PC-3 (cell line): ENCODE measurements at places on chromosomes 1 and 21.

- no peak for DNase-seq
Observed at GRCh38 chr1:77562596-77563150, 119.8 kb downstream of the ZZZ3 start.

DNA sequence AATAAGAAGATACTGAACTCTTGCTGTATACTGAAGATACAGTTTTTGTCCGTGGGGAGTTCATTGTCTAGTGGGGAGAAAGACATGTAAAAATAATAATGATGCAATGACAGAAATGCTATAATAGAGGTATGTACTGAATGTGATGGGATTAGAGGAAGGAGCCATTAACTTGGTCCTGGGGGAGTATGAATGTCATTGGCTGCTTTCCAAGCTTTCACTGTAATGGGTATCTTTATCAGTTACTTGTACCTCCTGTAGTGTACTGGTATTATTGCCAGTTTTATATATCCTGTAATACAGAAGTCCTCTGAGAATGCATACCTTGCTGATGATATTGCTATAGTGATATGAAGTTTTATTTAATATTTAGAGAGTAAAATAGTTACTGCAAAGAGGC is 7.4 kb downstream of the BTBD8 start:
- no peak for DNase-seq

- no peak for DNase-seq
Observed at GRCh38 chr1:11531943-11532342, 53.0 kb downstream of the DISP3 start.

GRCh38 chr1:12472798-12473551 is 145.0 kb downstream of the DHRS3 start:
- DNase-seq, result no peak

GRCh38 chr1:109148987-109149561 is 35.2 kb downstream of the ELAPOR1 start:
- no peak for DNase-seq

GRCh38 chr1:207004931-207005830 is 27.4 kb downstream of the C1orf116 start:
- peak; percentile 97 for DNase-seq

- DNase-seq, result no peak
Observed at GRCh38 chr1:162151900-162152829, 82.7 kb downstream of the NOS1AP start.

DNA sequence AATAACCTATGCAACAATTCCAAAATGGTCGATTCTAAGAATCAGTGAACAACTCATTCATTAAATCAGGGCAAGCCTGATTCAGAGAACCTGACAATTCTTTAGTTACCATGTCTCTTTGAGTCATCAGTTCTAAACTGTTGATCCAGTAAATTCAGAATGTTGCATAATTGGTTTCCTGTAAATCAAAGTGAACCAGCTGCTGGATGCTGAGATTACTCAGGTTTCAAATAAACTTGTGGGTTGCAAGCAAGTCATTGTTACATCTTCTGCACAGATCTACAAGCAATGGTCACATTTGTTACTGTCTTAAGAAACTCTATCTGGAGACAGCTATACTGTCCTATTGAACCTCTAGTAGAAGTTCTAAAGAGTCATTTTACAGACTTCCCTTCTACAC is 16.5 kb downstream of the PLA2G2D start:
- peak; percentile 90 for DNase-seq

GRCh38 chr1:234649432-234650081 is 39.6 kb upstream of the IRF2BP2 start:
- no peak for DNase-seq

- no peak for DNase-seq
Observed at GRCh38 chr1:6465461-6466005, 440 bp downstream of the TNFRSF25 start.

GRCh38 chr1:204171751-204172178 is 5.6 kb upstream of the REN start:
- DNase-seq, result peak; percentile 100

DNA sequence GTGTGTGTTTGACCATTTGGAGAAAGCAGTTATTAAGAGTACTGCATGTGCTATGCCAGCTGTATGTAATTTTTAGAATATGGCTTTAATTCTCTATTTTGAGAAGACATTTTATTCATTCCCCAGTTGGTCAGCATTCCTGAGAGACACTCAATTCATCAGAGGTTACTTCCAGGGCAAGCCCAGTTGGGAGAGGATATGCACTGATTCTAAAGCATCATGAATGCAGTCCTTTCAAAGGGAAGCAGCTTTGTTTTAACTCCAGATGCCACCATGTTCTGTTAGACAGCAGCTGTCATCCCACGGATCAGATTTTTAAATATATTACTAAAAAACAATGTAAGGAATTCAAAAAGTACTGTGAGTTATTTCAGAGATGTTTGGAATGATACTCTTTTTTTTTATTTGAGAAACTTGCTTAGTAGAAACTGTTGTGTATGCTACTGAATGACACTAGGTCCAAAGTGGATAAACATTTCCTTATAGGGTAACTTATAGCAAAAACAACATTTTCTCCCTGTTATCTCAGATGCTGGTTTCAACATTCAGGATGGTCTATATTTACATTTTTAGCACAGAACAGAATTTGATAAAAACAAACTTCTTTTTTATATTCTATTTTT is 149.5 kb upstream of the B3GALT2 start:
- DNase-seq, result no peak

GRCh38 chr1:73511038-73511437 is 686.9 kb downstream of the LRRIQ3 start:
- no peak for DNase-seq

GRCh38 chr1:177356674-177357435 is 186.1 kb downstream of the BRINP2 start:
- DNase-seq, result no peak

DNA sequence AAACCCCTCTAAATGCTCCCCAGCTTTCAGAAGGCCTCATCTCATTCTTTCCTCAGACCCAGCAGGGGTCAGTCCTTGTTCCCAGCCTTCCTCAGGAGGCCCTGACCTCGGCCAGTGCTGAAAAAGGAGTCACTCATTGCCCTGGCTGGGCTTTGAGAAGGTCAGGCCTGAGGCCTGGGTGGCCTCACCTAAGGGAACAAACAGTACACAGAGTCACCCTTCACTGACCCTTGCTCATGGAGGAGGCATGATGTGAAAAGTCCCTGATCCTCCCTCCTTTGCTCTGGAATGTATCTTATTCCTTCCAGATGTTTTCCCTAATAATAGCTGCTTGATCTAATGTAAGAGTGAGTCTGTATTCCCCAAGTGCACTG is 117.7 kb upstream of the SLC44A3 start:
- no peak for DNase-seq

- DNase-seq, result no peak
Observed at GRCh38 chr21:45256912-45257672, 30.6 kb downstream of the POFUT2 start.

GRCh38 chr1:154420961-154421924 is 16.1 kb downstream of the IL6R start:
- no peak for DNase-seq

- DNase-seq, result peak; percentile 29
Observed at GRCh38 chr21:36156815-36157670, at the start of gene DOP1B. Gene DOP1B, plus strand, starts transcription at chr21:36156824. Its CDS starts 7,910 bp downstream, at chr21:36164734.

DNA sequence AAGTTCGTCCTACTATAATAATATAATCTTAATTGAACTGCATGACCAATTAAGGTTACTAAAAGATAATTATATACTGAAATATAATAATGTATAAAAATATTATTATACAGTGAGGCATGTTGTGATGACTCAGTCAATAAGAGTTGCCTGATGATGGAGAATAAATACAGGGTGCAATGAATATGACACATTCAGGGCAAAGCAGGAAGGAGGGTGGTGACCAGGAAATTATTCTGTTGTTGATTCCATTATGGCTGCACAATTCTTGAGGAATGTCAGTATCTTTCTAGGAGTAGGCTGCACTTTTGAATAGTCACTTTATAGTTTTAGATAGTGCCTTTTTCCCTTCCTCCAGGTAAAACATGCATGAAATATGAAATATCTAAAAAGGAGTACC is 46.4 kb upstream of the RGS21 start:
- peak; percentile 13 for DNase-seq

- no peak for DNase-seq
Observed at GRCh38 chr1:51574796-51575195, 42.1 kb upstream of the OSBPL9 start.

DNA sequence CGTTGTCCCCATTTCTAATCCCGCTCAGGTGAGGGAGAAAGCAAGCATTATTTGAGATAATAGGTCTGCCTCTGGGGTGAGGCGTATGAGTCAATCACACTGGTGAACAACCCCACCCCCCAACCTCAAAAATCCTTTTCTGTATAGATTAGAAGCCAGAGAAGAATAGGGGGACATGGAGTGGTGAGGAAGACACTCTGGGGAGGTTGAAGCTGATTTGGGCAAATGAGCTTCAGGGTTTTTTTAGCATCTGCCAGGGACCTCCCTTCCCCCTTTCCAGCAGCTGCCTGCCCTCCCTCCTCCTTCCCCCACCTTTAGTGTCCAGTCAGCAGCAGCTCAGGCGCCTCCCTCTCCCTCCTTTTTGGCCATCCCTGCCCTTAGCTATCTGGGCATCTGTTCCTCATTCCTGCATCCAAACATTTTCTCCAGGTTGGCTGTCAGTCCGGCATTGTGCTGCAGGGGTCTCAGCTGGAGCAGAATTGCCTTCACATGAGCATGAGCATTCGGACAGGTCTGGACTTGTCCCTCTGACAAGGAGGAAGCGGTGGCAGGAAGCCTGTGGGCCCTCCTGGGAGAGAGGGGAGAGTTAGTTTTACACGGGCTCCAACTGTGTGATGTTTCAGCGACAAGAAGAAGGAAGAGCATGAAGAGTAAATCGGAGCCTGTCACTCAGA is 30.8 kb upstream of the PTGFRN start:
- peak; percentile 25 for DNase-seq

GRCh38 chr1:204867666-204868339 is 2.9 kb upstream of the NFASC start:
- DNase-seq, result no peak

- DNase-seq, result peak; percentile 24
Observed at GRCh38 chr21:33273044-33273443, 6.9 kb downstream of the IL10RB start.

- no peak for DNase-seq
Observed at GRCh38 chr1:18682375-18682774, 51.7 kb downstream of the PAX7 start.

- DNase-seq, result no peak
Observed at GRCh38 chr21:45870851-45871615, 110.5 kb upstream of the COL6A1 start.

DNA sequence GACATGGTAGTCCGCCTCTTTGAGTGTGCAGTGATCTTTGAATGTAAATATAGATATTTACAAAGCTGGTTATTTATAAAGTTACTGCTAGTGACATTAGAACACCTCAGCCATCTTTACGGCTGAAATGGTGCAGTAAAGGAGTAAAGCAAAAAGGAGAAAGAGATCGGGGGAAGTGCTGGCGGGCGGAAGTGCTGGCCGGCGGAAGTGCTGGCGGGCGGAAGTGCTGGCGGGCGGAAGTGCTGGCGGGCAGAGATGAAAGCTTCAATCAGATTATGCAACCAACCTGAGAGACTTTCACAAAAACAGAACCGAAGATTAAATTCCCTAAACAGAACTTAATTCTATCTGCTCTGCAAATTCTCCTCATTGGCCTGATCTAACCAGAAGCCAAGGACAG is 1.4 kb upstream of the OR14A16 start:
- no peak for DNase-seq

DNA sequence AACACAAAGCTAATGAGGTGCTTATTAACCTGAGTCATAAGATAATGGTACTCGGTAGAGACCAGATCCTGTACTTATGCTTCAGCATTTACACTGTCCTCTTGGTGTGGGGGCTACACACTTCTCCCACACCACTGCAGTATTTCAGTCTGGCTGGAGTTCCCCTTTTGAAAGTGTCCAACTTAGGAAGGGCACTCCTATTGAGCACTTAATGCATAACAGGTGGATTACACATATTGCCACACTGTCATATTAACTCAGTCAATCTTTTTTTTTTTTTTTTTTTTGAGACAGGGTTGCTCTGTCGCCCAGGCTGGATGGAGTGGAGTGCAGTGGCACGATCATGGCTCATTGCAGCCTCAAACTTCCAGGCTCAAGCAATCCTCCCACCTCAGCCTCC is 1.5 kb downstream of the GPATCH4 start:
- DNase-seq, result peak; percentile 64

DNA sequence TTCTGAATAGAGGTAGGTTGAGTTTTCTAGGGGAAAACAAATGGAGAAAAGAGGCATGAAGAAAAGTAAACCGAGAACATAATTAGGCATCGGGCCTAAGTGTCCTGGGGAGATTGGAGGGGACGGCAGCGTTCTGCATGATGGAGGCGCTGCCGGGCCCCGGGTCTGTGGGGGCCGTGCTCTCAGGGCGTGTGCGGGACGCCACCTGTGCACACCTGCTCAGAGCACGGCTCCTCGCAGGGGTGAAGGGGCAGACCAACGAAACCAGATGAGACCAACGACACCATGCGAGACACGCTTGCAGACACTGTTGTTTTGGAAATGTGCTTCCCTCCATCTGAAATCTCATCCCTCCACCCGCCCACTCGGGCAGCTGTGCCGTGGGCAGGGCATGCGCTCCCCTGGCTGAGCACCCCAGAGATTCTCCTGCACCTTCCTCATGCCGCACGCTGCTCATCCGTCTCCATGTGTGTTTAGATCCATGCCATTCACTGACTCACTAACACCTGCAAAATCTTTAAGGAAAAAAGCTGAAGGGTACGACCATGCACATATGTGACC is 28.2 kb upstream of the TRAPPC10 start:
- DNase-seq, result no peak

GRCh38 chr1:116382857-116383483 is 9.9 kb downstream of the ATP1A1 start:
- DNase-seq, result no peak

DNA sequence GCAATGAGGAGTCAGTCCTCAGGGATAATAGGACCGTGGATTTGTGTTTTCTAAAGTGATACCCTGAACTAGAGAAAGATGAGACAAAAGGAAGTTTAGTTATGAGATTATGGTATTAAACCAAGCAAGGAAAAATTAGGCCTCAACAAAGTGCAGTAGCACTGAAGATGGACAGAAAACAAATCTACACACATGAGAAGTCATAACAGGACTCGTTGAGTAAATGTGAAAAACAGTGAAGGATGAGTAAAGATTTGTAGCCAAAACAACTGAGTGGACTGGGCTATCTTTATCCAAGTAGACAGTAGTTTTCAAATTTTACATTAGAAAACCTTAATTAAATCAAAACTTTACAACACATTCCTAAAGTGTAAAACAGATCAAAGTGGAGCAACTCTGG is 15.0 kb downstream of the EPRS1 start:
- DNase-seq, result no peak
